ENCODE measurements at places on chromosomes 1 and 21. TPM values are rescaled to one million over a fixed set of nuclear protein-coding genes. Genes with fewer than 3 reads are reported as not detected.

Gene PGLYRP4
- polyA plus RNA-seq, result not detected

Gene PTPRC
- 7.6 TPM for polyA plus RNA-seq

Gene SLC45A1
- polyA plus RNA-seq, result 0.66 TPM

Gene SERTAD4
- polyA plus RNA-seq, result 4.2 TPM

Gene MYOC
- polyA plus RNA-seq, result 2.8 TPM

Gene TP73
- 2.1 TPM for polyA plus RNA-seq

Gene ATP6V1G3
- polyA plus RNA-seq, result not detected

Gene TMEM63A
- 132 TPM for polyA plus RNA-seq

Gene ZSWIM5
- polyA plus RNA-seq, result 4.7 TPM

Gene PLPP3
- polyA plus RNA-seq, result 120 TPM

Gene NUDT4B
- 0.31 TPM for polyA plus RNA-seq

Gene ADGRL4
- polyA plus RNA-seq, result 13.1 TPM

Gene PDZK1IP1
- polyA plus RNA-seq, result 1.7 TPM

Gene FALEC
- polyA plus RNA-seq, result 0.76 TPM

Gene ERICH3
- polyA plus RNA-seq, result 4.2 TPM
